COR-L47 (cell line): ENCODE measurements at places on chromosomes 6 and 20.

DNA sequence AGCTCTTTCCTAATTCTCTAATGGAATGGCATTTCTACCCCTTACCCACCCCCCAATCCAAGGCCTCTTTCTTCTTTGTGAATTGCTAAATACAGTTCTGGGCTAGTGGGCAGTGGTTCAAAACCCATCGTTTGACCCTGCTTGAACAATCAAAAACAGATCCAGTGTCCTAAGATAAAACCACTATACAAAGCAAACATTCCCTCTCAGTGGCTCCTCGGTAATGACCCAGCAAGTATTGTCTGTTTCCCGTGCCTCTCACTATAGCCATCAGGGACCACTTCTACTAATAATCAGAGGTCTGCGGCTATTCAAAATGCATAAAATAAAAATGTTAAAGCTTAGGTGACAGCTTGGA is 143.5 kb upstream of the AKAP12 start:
- no peak for DNase-seq

DNA sequence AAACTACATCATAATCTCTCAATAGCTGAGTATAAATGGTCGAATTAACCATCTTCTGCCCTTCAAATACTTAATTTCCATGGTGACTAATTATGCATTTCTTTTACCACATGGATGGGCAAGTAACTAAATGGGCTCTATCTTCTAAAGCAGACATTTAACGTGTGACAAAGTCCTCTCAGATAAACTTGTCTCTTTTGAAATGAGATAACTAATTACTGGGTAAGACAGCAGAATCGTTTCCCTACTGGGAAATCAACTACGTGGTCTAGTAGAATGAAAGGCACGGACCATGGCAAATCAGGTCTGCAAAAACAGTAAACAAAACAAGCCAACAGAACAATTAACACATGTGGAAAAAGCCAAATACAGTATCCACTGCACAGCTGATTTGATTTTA is 137.7 kb downstream of the BACH2 start:
- no peak for DNase-seq

- DNase-seq, result peak; percentile 46
These were observed 63.9 kb downstream of the FHL5 start for GRCh38 chr6:96626759-96627364.

- DNase-seq, result no peak
These were observed 1.7 kb downstream of the SNHG17 start for GRCh38 chr20:38433304-38433972.

GRCh38 chr6:499617-500016 is 108.1 kb downstream of the IRF4 start:
- no peak for DNase-seq

- no peak for DNase-seq
These were observed 269.1 kb upstream of the ARID1B start for GRCh38 chr6:156508126-156508525.

GRCh38 chr20:44979090-44979621 is 12.8 kb downstream of the STK4 start:
- no peak for DNase-seq

DNA sequence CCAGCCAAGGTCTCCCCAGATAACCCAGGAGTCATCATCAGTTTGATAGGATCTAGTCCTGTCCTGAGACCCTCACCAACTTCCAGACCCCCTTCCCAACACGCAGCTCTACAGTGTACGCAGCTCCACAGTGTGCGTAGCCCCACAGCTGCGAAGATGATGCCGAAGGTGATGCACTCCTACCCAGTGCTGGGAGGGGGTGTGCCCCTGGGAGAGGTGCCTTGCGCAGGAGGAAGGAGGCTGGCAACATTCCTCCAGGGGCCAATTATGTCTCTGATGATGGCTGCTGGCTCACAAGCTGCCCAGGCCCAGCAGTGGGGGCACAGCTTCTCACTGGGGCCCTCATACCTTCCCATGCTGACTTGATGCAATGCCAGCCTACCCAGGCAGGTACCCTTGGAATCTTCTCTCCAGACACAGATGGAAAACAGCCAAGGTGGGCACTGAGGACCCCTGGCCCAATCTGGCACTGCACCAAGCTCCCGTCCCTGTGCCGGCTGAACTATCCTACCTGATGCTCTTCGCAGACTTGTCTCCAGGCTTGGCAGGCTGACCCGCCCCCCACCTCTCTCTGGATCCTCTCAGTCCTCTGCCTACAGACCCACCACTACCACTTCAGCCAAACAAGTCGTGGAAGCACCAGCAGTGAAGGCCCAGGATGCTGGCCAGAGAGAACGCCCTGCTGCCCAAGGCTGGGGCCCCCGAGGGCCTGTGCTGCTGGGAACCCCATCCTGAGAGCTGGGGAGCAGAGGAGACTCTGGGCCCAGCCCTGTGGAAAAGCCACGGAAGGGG is 1.4 kb downstream of the ZNF512B start:
- no peak for DNase-seq

GRCh38 chr20:39516964-39517363 is 554.8 kb downstream of the DHX35 start:
- no peak for DNase-seq

DNA sequence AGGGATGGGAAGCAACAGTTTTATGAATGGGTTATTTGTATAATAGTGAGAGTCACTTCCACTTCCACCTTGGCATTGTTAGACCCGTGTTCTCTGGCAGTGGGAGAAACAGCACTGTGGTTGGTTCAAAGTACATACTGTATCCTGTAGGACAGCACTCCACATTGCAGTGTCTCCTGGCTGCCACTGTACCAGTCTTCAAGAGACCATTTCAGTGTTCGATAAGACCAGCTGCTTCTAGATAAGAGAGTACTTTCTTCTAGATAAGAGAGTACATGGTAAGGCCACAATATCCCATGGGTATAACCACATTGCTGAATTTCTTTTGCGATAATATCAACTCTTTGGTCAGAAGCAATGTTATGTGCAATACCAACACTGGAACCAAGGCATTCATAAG is 28.8 kb downstream of the FITM2 start:
- no peak for DNase-seq

DNA sequence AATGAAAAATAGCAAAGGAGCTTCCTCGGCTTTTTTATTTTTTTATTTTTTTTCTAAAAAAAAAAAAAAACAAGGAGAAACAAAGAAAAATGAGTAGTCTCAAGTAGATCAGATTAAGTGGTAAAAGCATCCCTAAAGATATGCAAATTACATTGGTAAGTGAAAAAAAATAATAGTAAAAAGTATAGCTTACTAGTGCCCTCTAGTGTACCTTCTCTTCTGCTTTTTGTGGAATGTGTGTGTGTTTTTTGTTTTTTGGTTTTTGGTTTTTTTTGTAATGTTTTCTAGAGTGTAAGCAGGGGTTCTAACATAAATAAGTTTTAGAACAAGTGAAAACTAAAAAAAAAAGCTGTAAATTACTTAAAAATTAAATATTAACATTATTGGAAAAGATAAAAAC is 1062.0 kb downstream of the HACE1 start:
- peak; percentile 40 for DNase-seq

DNA sequence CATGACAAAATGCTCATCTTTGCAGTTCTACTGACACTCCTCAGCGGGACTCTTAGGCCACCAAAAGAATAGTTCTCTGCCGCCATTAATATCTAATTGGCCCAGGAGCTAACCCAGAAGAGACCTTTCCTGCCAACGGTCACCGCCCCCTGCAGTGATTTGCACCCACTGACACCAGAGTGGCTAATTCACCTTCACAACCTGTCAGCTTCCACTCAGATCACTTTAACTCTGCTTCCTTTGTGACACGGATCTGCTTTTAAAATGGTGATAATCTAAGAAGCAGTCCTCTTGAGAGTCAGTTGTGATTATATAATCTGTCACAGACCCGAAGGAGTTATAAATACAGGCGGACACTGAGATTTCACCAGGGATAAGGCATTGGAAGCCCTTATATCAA is 172.8 kb downstream of the FRK start:
- DNase-seq, result no peak

DNA sequence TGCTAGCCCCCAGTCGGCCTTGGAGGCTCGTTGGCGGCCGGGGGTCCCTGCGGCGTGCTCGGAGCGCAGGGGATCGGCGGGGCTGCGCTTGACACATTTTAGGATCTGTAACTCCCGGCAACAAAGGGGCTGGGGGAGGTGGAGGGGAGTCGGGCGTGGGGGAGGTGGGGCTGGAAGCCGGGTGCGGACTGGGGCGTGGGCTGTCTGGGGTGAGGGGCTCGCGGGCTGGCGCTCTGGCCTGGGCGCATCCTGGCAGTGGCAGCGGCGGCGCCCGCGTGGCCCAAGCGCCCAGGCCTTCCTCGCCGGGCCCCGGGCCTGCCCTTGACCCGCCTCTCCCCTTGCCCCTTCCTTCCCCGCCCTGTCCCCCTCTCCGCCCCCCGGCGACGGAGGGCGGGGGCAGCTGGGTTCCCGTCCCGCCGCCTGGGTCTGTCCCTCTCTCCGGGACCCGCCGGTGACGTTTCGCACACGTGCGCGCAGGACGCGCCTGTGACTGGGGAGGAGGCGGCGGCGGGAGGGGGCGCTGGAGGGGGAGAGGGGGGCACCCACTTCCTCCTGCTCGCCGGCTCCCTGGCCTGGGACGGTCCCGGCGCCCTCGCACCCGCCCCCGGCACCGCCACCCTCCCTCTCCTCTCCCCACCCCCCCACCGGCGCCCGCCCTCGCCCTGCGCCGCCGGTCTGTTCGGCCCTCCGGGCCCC is 1.5 kb downstream of the E2F3 start:
- peak; percentile 57 for DNase-seq

GRCh38 chr6:148379966-148380713 is 37.5 kb downstream of the SASH1 start:
- DNase-seq, result no peak

GRCh38 chr6:169738204-169738975 is 13.0 kb downstream of the DYNLT2 start:
- DNase-seq, result no peak

DNA sequence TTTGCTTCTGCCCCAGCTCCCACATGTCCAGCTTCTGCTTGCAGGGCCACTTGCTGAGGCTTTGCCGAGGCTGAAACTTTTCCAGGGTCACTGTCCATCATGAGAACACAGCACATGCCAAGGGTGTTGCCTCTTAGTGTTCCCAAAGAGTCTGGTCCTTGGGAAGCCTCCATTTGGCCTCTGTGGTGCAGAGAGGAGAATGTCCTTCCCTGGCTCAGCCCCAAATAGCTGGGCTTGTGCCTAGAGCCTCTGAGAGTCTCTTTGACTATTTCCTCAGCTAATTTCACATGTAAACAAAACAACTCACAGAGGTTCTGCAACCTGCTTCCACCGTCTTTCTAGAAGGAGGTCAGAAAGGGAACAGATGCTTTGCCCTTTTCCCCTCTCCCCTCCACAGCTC is 40.4 kb upstream of the RAB23 start:
- DNase-seq, result no peak

GRCh38 chr20:12928755-12929401 is 79.9 kb upstream of the SPTLC3 start:
- DNase-seq, result no peak

- DNase-seq, result no peak
These were observed 86.5 kb downstream of the MRPL14 start for GRCh38 chr6:44040786-44041185.

DNA sequence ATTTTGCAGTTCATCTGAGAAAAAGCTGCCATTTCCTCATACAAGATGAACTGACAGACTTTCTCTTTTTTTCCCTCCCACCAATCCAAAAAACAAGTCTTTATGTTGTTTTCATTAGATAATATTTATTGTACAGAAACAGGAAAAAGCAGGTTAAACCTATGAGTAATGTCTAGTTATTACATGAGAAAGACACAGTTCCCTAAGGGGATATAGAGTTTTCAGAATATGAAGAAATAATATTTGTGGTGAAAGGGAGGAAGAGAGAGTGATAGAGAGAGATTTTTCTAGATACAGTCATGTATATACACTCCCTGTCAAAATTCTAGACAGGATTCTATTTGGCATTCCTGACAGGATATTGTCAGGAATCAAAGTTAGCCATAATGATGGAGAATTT is 392.4 kb downstream of the BMP2 start:
- DNase-seq, result no peak

- DNase-seq, result no peak
These were observed 97.2 kb upstream of the RIN2 start for GRCh38 chr20:19660808-19661378.

- DNase-seq, result no peak
These were observed 72.2 kb upstream of the SPTLC3 start for GRCh38 chr20:12936524-12936923.

DNA sequence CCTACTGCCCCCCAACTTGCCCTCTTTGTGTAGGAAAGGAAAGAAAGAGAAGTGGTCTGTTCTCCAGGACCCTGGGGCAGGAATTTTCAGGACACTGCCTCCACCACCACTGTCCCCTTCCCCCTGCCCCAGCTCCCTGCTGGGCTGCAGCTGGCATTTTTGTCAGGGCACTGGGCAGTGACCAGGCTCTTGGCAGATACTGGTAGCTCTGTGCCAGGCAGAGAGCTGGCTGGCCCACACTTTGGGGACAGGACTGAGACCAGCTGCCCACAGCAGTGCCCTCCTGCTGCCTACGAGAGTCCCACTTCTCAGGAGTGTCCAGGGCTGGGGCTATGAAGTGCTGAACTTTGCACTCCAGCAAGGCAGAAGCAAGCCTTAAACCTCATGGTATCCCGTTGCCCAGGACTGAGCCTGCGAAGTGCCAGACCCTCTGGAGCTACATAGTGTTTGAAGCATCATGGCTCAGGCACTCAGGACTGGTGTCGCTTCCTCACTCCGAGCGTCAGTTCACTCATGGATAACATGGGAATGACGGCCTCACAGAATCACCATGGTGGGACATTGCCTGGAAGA is 19.3 kb downstream of the SLC13A3 start:
- no peak for DNase-seq

GRCh38 chr6:166004876-166005275 is 162.8 kb downstream of the TBXT start:
- DNase-seq, result no peak

DNA sequence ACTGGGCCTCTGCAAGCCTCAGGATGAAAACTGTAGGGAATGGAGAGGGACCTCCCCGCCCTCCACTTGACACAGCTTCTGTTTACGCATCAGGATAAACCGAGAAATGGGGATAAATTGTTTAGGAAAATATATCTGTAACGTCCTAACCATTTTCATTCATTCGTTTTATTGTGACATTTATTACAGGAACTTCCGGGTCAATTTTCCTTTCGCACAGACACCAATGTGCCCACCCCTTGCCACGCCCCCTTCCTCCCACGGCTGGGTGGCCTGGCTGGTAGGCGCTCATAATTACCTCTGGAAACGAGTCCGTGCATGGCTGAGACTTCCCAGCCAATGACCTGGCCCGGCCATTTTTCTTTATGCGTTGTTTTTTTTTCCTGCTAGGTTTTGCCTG is 96.1 kb downstream of the BMP7 start:
- no peak for DNase-seq
